ENCODE measurements at places on chromosomes 3 and 15. TPM values are rescaled to one million over a fixed set of nuclear protein-coding genes. Genes with fewer than 3 reads are reported as not detected.

GRCh38 chr3:96970211-96970610, 155.8 kb downstream of the EPHA6 start:
- no peak for DNase-seq

ATRIP gene
- 8.6 TPM for total RNA-seq

CFAP100 gene
- not detected for total RNA-seq

DNA sequence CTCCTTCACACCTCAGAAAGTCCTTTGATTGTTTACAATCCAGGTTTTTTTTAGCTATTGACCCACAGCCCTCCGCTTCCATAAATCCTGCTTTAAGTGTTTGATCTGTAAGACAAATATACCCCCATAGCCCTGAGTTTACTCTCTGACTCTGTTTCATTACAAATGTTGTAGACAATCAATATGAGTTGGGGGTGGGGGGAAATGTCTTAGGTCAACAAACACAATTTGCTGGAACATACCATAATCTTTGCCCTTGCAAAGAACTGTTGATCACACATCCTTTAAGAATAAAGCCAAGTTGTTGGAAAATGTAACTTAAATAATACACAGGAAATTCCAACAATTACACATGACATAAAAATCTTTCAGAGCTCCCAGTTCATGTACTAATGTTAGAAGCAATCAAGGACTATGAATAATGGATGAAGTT, 301.8 kb upstream of the SEMA6D start:
- no peak for DNase-seq

PLCD1 gene
- 17.0 TPM for total RNA-seq

CDV3 gene
- 141 TPM for total RNA-seq

GRCh38 chr3:114608293-114608692, 314.5 kb downstream of the TIGIT start:
- no peak for DNase-seq

- no peak for DNase-seq
Measured at GRCh38 chr3:67635257-67635656, 19.2 kb downstream of the SUCLG2 start.

DNA sequence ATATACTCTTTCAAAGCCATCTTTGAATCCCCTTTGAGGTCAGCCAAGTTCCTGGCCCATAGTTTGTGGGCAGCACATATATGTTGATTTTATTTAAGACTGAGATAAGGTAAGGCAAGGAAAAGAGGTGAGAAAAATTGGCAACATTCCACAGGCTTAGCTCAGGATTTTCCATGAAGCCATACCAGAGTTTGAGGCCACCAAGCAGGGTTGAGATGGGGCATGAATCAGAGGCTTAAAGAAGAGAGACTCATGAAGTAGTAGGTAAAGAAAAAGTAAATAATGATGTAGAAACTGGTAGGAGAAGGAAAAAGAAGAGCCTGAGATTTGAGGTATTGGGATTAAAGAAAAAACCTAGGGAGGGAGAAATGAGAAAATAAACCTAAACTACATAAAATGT, 89.2 kb downstream of the MYO5A start:
- DNase-seq = no peak

DNA sequence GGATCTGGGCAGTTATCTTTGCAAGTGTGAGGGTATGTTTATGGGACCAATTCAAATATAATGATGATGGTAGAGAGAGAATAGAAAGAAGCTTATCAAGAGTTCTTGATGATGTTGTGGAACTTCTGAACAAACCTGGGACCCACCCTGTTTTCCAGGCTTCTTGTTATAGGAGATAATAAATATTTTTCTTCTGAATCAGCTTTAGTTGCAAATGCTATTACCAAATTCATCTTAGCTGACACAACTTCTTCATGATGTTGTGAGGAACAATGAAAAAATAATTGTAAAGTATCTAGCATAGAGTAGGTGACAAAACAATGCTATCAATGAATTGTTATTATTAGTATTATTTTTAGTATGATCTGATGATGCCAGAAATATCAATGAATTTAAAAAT, 43.5 kb upstream of the PTX3 start:
- DNase-seq = no peak

SHF gene
- 9.5 TPM for total RNA-seq

DNA sequence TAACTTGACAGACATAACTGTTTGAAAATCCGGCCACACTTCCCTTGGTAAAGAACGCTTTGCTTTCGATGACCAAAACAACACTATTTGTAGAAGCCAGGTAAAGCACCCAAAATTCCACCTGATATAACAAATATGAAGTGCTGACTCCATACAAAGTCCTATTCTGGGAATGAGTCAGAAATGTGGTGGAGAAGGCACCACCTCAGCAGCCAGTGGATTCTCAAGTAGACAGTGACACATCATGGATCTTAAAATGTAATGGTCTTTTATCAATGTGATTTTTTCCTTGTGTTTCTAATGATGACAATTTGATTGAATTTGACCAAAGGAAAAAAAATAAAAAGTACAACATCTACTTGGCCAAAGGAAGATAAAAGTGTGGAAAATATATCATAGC, 135.0 kb upstream of the WNT5A start:
- DNase-seq = no peak

ARL6 gene
- 9.2 TPM for total RNA-seq

GRCh38 chr15:80386151-80386550, 18.0 kb upstream of the ARNT2 start:
- no peak for DNase-seq

CCR8 gene
- total RNA-seq = not detected

USP19 gene
- total RNA-seq = 49.2 TPM

GRCh38 chr15:50791486-50791885, 26.0 kb upstream of the SPPL2A start:
- no peak for DNase-seq

MESD gene
- total RNA-seq = 17.1 TPM

ERICH6 gene
- 0.48 TPM for total RNA-seq

ZNF609 gene
- total RNA-seq = 29.2 TPM

- DNase-seq = no peak
Measured at GRCh38 chr3:106305127-106305526, 436.3 kb upstream of the CBLB start.

DNA sequence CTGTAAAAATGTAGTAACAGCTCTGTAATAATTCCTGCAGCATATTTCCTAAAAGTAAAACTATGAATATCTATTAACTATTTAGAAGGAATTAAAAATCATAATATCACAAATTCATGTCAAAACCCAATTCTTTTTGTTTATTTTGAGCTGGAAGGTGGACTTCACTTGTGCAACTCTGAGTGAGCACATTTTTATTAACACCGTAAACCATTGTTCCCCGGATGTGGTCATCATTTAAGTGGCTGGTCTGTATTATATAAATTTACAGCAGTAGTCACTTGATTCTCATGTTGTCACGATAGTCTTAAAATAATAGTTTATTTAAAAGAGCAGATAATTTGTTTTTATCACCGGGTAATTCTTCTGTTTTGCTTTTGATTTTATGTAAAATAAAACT, 43.0 kb upstream of the UTS2B start:
- no peak for DNase-seq

DNA sequence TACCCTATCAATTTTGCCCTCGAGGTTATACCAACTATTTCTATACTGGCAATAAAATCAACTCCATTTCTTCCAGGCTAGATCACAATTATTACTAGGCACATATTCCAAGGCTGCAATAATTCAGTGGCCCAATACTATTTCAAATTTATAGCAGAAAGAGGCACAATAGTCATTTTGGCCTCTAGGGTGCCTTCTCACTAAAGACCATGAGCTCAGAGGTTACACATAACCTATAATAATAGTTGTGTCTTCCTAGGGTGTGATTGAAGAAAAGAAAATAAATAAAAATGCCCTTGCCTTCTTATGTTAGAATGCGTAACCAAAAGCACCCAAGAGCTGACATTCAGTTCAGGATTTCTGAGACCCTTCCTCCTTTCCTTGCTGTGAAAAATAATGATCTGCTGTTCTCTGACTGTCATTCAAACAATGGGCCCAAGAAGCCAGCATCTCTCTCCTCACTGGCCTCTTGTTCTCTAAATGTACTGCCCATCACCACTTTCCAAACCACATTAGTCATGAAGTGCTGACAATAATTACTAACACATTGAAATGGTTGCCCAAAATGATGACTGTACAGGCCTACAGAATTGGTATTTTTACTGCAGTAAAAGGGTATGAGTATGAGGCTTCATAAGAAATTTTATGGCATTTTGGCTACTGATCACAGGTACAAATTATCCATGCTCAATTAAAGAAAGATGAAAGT, 244.8 kb downstream of the LRRN1 start:
- DNase-seq = no peak

DNA sequence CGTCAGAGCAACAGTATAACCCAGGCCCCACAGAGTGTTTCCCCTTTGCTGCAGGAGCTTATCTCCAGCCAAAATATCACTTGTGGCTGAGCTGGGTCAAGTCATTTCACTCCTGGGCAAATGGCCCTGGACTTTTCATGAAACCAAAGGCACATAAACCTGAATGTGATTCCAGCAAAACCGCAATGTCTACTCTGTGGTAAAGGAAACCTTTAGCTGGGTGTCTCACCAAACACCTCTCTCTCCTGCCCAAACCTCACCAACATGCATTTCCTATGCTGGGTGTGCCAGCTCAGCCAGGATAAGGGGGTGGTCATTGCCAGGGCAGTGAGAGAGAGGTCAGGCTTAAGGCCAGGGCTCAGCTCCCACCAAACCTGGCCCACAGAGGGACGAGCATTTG, 67.4 kb downstream of the GTPBP8 start:
- DNase-seq = no peak

WDR82 gene
- 53.1 TPM for total RNA-seq

GRCh38 chr3:72896996-72897757, 9.3 kb downstream of the GXYLT2 start:
- DNase-seq = no peak

DNA sequence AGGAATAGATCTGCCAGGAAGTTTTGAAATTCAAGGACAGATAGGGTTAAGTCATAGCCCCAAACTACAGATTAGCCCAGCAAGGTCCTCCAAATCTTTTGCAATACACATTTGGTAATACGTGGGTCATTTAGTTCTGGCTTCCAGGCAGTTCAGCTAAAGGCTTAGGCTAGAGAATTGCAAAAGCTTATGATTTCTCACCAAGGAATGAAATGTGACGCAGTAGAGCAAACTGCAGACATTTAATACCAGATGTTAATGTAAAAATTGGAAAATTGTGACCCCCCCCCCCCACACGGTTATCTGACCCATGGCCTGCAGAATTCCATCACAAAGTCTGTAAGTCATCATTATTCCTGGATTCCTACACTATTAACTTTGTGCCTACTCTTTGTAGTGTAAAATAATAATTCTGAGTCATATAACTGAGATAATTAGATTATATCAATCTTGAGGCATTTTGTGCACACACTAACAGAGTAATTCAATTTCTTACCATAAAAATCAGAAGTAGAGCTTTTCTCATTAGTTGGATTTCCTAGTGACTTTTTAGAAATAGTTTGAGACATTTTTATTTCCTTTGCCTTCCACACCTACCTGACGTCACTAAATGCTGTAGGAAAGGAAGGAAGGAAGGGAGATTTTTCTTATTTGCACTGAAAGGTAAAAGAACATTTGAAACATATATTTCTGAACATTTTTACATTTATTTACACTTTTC, 235.2 kb downstream of the DTWD1 start:
- no peak for DNase-seq

DNA sequence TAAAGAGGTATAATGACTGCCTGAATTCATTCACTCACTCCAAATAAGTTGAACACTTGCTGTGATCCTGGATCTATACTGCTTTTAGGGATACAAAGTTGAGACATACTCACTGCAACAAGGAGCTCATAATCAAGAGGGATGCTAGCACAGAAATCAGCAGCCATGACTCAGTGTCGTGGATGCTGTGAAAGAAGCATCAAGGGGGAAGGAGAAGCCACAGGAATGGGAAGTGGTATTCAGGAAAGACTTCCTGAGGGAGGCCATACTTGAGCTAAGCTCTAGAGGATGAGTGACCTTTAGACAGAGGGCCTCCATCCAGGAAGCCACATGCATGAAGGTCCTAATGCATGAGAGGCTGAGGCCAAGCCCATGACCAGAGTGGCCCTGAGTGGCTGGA, 245.7 kb upstream of the RORA start:
- no peak for DNase-seq

HDAC11 gene
- 14.2 TPM for total RNA-seq

GRCh38 chr3:15645740-15646501, 44.4 kb downstream of the BTD start:
- no peak for DNase-seq

- DNase-seq = no peak
Measured at GRCh38 chr3:168212664-168213285, 117.1 kb upstream of the GOLIM4 start.

GRCh38 chr3:168414149-168414548, 318.4 kb upstream of the GOLIM4 start:
- no peak for DNase-seq

SLC12A1 gene
- total RNA-seq = under 0.01 TPM

CPLX3 gene
- not detected for total RNA-seq

SYNM gene
- 319 TPM for total RNA-seq

CLDN11 gene
- total RNA-seq = 28.8 TPM

DNA sequence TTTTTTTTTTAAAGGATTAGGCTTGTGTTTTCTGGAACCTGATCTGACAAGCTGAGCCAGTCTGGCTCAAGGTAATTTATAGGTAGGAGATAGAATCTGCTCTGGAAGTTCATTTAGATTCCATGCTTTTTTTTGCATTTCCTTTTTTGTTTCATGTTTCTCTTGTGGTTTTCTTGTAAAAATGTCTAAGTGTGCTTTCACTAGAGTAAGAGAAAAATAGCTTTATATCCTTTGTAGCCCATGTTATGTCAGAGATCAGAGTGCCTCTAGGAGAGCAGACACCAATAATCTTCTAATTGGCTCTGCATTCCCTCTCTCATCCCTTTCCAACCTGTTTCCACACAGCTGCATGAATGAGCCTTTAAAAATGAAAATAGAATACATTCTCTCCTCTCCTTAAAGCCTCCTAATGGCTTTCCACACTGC, 389.8 kb upstream of the KCNMB2 start:
- no peak for DNase-seq

SPG21 gene
- 92.8 TPM for total RNA-seq

DNA sequence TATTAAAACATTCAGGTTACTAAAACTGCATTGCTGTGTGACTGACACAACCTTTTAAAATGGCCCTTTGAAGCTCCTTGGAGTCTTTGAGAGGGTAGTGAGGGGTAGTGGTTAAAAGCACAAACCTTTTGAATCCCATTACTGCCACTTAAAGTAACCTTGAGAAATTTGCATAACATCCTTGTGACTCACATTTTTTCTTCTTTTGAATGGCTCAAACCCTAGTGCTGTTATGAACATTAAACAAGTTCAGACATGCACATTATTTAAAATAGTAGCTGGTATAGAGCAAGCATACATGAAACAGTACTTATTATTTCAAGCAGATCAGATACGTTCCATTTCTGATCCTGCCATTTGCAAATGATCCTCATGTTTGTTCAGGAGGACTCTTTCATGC, 3.7 kb upstream of the CLDN1 start:
- no peak for DNase-seq
